Posterior vena cava (tissue), 2 donors: ENCODE measurements at places on chromosomes 3 and 15. TPM values are rescaled to one million over a fixed set of nuclear protein-coding genes. Genes with fewer than 3 reads are reported as not detected.
A peak's percentile ranks its signal among the peaks of the same experiment; 100 is the strongest.

The LIPC gene
- total RNA-seq = 1.2 TPM

DNA sequence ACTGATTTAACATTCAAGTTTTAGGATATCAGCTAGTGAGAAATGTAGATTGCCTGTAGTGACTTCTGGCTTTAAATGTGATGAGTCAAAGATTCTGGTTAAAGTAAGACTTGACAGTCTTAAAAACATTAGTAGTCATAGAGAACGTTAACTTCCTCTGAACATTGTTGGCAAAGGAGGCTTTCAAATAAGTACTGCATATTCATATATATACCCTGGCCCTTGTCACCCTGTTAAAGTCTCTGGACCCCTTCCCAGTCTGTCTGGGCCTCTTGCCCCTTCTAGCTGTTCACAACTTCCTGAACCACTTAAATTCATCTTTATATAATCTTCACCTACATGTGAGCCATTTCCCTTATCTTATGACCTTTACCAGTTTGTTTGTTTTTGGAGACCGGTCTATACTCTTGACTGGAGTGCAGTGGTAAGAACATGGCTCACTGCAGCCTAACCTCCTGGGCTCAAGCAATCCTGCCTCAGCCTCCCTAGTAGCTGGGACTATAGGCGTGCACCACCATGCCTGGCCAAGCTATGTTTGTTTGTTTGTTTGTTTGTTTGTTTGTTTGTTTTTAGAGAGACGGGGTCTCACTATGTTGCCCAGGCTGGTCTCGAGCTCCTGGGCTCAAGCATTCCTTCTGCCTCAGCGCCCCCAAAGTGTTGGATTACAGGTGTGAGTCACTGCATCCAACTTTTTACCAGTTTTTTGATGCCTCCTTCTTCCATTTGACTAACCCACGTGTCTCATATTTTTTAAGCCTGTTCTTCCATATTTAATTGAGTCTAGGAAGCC lies 64.4 kb upstream of the CRTC3 start:
- no peak for DNase-seq

The CP gene
- 41.3 TPM for total RNA-seq

The PATL2 gene
- 1.0 TPM for total RNA-seq

DNA sequence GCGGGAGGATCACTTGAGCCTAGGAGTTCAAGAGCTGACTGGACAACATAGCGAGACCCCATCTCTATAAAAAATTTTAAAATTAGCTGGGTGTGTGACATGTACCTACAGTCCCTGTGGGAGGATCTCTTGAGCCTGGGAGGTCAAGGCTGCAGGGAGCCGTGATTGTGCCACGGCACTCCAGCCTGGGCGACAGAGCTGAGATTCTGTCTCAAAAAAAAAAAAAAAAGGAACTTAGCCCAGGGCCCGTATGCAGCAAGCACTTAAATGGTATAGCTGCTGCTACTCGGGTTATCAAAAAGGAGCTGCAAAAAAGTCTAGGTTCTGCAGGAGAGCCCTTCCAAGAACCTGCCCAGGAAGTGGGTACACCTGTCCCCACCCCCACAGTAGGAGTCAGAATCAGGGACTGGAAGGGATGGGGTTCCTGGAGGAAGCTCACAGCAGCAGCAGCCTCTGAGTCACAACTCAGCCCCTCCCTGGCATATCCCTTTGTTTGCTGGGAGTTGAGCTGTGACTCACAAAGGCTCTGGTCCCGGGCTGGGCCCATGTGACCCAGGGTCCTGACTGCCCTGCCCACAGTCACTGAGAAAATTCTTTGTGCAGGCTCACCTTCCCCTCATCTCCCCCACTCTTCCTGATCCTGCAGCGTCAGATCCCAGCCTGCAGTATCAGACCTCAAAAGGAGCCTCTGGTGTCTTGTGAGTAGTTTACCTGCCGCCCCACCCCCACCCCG lies at the start of gene SPATA12:
SPATA12 (plus strand) TSS at position 576 of the 733 bp plus-strand sequence. CDS start 13,031 bp downstream, outside the sequence.
- peak; percentile 91 for DNase-seq

GRCh38 chr15:43514241-43515057 lies 3.0 kb upstream of the MAP1A start:
- peak; percentile 89 for DNase-seq

GRCh38 chr3:52775877-52776276 lies 1.5 kb upstream of the ITIH1 start:
- peak; percentile 23 for DNase-seq
